NCI-H1436 treated with DMSO at 0.1 percent for 48 hours (cell line): ENCODE measurements at places on chromosomes 13 and 19.

DNA sequence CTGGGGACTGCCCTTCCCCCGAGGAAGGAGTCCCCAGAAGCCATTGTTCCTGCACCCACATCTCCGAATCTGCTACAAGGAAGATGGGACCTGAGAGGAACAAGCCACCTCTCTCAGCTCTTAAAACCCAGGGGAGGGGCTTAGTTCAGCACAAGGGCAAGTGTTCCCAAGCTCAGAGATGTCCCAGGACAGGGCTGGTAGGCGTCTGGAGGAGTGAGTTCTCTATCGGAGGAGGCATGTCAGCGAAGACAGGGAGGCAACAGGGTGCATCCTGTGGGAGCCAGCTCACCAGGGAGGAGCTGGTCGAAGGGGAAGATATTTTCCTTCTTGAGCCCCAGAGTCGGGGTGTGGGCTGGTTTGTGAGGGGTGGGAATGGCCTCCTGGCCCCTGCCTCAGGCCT is 54.8 kb downstream of the CELF5 start:
- DNase-seq: no peak

DNA sequence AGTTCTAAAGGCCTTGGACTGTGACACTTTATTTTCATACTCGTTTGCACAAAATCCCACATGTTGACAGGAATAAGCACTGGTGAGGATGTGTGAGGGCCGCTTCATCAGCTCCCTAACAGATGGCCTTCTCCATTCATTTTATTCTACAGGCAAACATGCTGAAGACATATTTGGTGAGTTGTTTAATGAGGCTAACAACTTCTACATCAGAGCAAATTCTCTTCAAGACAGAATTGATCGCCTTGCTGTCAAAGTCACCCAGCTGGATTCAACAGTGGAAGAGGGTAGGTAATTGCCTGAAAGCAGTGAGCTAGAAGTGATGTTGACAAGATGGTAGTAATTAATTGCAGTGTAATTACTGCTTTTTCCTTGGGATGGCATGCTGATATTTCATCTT is 95.7 kb downstream of the GPR12 start:
- DNase-seq: no peak

- DNase-seq: no peak
These were observed 460.0 kb downstream of the FOXO1 start for GRCh38 chr13:40206241-40207000.

GRCh38 chr19:28465371-28466086 is 747.4 kb downstream of the UQCRFS1 start:
- DNase-seq: no peak

DNA sequence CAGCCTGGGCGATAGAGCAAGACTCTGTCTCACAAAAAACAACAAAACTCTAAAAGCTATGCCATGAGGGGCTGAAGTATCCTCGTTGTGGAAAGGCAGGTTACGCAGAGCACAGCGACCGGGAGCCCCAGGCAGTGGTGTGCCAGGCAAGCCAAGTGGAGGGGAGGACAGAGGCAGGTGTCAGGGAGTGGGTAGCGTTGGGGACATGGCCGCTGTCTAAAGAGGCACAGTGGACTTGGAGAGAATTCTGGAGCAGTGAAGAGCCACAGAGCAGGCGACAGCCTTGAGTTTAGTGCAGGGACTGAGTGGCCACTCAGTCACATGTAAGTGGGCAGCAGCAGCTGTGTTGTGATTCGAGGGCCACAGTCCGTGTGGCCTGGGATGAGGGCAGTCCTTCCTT is 541.7 kb downstream of the FGF9 start:
- no peak for DNase-seq

DNA sequence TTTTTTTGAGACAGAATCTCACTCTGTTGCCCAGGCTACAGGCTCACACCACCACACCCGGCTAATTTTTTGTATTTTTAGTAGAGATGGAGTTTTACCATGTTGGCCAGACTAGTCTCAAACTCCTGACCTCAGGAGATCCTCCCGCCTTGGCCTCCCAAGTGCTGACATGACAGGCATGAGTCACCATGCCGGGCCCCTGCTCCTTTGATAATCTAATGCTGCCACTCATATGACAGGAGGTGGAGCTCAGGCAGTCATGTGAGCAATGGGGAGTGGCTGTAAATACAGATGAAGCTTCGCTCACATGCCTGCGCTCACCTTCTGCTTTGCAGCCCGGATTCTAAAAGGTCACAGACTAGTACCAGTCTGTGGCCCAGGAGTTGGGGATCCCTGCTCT is 25.1 kb downstream of the ARHGEF18 start:
- DNase-seq: no peak

GRCh38 chr13:38338089-38338488 is 11.6 kb upstream of the UFM1 start:
- DNase-seq: no peak

GRCh38 chr19:3964256-3965194 is 6.4 kb downstream of the DAPK3 start:
- DNase-seq: no peak

DNA sequence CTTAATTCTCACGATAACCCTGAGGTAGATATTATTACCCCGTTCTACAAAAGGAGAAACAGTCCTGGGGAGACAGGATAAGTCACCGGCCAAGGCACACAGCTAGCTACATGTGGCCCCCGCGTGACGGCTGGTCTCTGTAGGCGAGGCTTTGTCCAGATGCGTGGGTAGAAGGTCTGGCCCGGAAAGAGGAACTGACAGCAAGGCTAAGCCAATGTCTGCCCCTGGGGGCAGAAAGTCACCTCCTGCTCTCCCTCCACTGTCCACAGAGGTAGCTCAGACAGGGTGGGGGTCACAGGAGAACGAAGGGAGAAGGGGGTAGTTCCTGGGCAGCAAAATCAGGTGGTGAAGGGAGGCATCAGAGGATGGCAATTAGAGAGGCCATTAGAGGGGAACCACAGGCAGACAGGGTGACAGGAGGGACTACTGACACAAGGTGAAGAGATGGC is 1.8 kb downstream of the APOC4 start:
- DNase-seq: no peak

DNA sequence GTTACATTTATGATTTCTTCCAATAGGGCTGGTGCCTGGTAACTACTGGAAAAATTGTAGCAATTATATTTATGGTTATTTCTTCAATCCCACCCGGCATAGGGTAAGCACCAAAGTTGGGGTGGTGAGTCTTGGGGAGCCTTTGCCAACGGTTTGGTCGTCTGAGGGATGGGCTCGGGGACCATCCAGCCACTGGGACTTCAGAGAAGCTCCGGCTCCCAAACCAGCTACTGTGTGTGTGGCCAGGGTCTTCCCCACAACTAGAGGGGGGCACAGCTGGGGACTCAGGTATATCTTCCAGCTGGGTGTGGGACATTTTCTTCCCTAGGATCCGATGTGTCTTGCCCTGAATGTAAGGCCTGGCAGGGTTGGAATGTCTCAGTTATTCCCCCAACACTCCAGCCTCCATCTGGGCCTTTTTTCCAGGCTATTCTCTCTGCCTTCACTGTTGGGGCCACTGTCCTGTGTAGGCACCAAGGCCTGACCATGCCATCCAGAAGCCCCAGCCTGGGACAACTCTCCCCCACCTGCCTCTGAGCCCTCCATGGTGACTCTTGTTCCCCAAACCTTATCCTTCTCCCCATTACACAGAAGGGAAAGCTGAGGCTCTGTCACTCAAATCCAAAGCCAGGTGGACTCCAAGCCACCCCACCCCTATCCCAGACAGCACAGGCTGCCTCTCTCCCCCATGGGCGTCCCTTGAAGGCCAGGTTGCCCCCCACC is 1.1 kb upstream of the IFI30 start:
- no peak for DNase-seq

DNA sequence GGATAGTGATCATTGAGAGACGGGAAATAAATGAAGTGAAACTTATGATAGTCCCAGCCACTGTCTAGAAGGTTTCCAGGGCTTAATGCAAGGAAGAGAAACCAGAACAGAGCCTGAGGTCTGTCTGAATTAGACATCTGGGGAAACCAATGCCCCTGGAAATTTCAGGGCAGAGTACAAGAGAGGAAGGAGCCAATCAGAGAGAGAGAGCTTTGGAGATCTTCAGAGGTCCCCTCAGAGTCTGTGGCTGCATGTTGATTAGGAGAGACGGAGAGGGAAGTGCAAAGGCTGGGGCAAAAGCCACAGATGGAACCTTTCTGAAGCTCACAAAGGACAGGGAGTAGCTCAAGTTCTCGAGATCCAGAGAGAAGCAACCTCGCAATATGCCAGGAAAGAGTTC is 378.0 kb downstream of the DNAJC15 start:
- no peak for DNase-seq

DNA sequence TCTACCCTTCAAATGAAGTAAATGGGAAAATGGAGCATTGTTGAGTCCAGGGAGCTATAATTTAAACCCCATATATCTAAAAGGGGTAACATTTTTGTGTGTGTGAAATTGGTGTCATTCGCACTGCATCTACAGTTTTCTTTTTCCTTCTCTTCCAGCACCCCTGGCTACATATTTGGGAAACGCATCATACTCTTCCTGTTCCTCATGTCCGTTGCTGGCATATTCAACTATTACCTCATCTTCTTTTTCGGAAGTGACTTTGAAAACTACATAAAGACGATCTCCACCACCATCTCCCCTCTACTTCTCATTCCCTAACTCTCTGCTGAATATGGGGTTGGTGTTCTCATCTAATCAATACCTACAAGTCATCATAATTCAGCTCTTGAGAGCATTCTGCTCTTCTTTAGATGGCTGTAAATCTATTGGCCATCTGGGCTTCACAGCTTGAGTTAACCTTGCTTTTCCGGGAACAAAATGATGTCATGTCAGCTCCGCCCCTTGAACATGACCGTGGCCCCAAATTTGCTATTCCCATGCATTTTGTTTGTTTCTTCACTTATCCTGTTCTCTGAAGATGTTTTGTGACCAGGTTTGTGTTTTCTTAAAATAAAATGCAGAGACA is 28.6 kb downstream of the ALOX5AP start:
- no peak for DNase-seq

DNA sequence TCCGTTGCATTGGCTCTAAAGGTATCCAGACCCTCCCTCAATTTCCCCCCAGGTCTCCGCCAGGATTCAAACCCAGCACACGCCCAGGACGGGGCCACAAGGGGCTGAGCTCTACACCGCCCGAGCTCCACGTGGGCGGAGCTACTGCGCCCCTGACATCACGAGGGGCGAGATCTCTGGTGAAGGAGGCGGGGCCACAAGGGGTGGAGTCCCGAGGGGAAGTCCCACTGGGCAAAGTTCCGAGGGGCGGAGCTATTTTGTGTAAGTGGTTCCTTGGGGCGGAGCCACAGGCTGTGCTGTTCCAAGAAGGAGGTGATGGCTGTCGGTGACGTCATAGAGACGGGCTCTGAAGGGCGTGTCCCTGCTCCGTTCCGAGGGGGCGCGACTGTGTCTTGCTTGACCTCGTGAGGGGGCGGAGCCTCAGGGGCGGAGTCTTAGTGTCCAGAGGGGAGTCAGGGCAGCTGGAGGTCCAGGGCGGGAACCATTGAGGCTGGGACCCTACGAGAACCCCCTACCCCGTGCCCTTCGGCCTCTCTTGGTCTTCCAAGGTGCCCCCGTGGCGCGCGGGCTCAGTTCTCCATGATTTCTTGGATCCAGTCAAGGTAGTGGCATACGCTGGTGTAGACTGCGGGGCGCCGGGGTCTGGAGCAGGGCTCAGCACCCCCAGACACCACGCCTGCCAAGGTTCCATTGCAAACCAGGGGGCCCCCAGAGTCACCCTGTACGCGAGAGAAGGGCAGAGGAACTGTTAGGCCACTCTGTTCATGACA is 1.3 kb upstream of the KLK8 start:
- no peak for DNase-seq

GRCh38 chr19:15279326-15279904 is 47.2 kb upstream of the EPHX3 start:
- no peak for DNase-seq

DNA sequence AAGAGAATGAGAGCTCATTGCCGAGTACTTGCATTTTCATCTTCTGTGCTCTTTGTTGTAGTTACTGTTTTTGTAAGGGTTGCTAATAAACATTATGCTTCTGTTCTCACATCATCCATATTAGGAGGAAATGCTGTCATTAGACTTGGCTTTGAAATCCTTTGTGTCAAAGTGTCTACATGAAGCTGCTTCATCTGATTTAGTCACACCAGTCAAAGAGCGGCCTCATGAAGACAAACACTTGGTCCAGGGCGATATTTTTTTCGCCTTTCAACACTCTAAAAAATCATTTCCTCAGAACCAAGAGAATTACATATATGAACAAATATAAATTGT is 105.0 kb downstream of the SPRY2 start:
- DNase-seq: no peak

DNA sequence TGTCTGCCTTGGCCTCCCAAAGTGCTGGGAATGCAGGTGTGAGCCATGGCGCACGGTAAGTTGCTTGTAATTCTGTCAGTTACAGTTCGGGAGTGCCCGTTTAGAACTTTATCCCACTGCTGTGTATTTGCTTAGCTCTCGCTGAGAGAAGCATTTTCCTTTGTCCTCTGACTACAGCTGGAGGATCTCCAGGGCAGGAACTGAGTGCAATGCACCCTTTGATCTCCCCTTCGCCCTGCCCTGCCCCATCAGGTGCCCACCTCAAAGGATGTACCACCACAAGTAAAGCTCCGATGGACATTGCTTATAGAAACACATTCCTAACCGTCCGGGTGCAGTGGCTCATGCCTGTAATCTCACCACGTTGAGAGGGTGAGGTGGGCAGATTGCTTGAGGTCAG is 6.5 kb downstream of the BRME1 start:
- no peak for DNase-seq

DNA sequence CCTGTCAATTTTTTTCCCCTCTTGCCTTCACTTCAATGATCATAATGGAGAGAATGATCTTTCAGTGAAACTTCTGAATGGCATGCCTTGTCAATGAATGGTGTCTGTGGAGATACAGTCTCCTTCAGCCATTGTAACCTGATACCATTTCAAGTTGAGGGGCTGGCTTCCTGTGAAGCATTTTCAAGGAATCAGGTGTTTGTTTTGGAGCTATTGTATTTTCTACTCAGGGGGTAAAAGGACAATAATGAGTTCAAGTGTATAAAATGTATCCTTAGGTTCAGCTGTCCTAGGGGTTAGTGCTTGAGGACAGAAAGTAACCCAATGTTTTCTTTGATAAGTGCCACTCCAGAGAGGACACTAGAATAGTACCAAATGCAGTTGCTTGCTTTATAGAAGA is 23.8 kb upstream of the CBY2 start:
- DNase-seq: no peak

- DNase-seq: no peak
These were observed 388.5 kb upstream of the ZNF507 start for GRCh38 chr19:31956771-31957392.

- no peak for DNase-seq
These were observed 65.8 kb downstream of the MLLT1 start for GRCh38 chr19:6213696-6214641.

GRCh38 chr19:14837391-14837790 is 2.4 kb upstream of the OR7A5 start:
- no peak for DNase-seq

GRCh38 chr13:23851106-23851505 is 38.1 kb downstream of the MIPEP start:
- no peak for DNase-seq

DNA sequence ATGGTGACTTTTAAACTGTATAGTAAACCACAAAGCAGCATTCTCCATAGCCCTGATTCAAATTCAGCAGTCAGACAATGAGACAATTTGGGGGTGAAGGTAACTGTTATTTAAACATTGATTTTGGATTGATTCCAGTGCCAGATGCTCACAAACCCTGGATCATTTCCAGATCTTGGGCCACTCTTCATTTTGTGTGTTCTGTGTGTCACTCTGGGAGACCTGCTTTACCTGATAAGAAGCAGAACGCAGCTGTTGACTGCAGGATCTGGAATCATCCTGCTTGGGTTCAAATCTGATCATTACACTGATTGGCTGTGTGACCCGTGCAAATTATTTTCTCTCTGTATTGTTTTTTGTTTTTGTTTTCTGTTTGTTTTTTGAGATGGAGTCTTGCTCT is 4.0 kb upstream of the PCDH8 start:
- no peak for DNase-seq
